ENCODE measurements at places on chromosomes 11 and 22.

DNA sequence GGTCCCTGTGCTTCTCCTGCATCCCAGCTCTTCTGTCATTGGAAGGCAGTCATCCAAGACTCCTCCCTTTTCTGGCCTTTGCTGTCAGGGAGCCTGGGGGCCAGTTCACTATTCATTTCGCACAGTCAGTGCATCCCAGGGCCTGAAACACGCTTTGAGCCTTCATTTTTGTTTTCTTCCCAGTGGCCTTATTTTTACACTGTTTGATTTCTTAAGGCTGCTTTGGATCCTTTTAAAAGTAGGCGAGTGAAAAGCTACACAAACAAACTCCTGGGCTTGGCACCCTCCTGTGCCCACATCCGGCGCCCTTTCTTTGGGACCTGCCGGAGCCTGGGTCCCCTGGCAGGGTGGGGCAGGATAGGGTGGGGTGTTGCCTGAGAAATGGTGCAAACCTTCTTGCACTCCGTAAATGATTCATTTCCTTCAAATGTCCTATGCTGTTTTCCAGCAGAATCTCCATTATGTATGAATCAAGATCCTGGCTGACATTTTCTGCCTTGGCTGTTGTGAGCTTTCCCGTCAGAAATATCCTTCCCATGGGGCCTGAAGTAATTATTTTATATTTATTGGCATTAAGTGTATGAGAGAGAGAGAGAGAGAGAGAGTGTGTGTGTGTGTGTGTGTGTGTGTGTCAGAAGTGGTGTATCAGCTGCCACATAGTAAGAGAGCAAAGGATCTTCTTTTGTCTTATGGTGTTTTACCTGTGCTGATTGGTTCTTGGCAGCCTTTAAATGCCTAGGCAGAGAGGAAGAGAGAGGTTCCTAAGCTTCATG, 45.6 kb downstream of the BCR start:
- DNase-seq = peak; percentile 20

DNA sequence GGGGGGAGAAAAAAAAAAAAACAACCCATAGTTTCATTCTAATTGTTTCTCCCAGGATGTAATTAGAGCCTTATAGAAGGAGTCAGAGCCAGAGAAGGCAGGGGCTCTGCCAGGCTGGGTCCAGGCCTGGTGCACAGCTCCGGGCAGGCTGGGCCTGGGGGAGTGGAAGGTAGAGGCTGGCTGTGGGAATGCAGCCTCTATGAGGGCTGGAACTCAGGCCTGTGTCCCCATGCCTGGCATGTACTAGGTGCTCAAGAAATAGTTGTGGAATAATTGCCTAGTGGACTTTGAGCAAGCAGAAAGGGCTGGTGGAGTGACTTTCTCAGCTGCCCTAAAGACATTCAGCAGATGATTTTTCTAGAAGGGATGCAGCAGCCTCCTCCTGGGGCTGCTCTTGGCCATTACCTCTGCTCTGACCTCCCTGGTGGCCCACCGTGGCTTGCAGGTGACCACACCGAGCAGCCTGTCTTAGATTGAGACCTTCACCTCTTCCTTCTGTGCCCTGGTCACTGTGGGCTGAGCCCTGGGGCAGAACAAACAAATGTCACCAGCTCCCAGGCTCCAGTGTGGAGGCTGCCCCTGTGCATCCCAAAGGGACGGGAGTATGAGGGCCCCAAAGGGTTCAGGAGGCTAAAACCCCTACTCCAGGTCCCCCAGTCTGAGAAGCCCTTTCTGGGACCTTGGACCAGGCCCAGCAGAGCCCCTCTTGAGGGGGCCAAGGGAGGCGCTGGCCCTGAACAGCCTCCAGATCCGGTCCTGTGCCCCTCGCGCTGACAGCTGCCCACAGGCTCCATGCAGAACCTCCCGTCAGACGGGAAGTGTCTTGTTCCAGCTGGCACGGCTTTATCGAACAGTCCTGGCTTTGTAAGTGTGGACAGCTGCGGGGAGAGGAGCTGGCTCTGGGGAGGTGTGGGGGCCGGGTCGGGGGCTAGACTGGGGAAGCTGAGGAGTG, 18.8 kb downstream of the MYEOV start:
- peak; percentile 47 for DNase-seq

DNA sequence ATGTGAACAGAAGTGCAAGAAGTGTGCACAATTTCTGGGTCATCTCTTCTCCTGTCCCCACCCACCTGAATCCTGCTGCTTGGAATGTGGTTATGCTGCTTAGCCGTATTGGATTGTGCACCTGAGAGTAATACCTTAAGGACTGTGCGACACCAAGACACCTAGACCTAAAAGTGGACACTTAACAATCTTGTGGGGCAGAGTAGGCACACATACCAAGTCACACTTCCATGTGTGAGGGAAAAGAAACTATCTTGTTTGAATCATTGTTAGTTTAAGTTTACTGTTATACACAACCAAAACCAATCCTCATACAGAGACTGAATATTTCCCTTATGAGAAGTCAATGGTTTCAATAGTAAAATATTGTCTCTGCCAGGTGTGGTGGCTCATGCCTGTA, 93.7 kb downstream of the CCDC83 start:
- DNase-seq = no peak

- DNase-seq = peak; percentile 82
Observed at GRCh38 chr22:43152357-43153071, 1.2 kb downstream of the TSPO start.

GRCh38 chr11:86511086-86511551, 136.4 kb downstream of the CCDC81 start:
- no peak for DNase-seq

- DNase-seq = peak; percentile 62
Observed at GRCh38 chr11:93020248-93021046, 51.0 kb downstream of the MTNR1B start.

DNA sequence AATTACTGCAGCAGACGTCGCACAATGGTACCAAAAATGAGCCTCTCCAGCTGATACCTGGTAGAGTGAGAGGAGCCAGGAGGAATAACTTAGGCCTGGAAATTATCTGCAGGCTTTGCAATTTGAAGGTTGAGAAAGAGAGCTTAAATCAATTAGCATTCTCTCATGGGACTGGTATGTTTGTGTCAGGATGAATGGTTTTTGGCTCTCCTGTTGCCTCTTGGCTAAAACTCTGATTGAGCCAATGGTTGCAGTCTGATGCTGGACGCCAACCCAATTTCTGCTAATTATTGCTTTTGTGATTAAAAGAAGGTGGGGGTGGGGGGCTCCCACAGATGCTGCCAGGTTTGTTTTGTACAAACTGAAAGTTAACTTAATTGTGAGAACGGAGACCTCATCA, 12.5 kb upstream of the NELL1 start:
- DNase-seq = no peak

DNA sequence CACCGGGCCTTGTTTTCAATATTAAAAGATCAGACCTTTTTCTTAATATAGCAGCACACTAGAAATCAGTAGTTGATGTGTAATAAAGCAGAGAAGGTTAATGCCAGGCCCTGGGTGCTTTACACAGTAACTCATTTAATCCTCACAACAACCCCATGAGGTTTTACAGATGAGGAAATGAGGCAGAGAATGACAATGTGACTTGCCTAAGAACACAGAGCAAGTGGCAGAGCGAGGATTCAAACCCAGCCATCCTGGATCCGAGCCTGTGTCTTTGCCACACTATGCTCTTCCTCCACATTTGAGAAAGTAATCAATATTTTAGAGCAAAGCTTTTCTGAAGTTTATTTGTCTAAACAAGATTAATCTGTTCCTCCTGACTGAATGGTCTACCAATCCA, 7.2 kb downstream of the JAML start:
- DNase-seq = no peak

- peak; percentile 90 for DNase-seq
Observed at GRCh38 chr22:50620593-50621355, 7.2 kb downstream of the ARSA start.

- no peak for DNase-seq
Observed at GRCh38 chr11:28132548-28132947, 24.4 kb downstream of the METTL15 start.

DNA sequence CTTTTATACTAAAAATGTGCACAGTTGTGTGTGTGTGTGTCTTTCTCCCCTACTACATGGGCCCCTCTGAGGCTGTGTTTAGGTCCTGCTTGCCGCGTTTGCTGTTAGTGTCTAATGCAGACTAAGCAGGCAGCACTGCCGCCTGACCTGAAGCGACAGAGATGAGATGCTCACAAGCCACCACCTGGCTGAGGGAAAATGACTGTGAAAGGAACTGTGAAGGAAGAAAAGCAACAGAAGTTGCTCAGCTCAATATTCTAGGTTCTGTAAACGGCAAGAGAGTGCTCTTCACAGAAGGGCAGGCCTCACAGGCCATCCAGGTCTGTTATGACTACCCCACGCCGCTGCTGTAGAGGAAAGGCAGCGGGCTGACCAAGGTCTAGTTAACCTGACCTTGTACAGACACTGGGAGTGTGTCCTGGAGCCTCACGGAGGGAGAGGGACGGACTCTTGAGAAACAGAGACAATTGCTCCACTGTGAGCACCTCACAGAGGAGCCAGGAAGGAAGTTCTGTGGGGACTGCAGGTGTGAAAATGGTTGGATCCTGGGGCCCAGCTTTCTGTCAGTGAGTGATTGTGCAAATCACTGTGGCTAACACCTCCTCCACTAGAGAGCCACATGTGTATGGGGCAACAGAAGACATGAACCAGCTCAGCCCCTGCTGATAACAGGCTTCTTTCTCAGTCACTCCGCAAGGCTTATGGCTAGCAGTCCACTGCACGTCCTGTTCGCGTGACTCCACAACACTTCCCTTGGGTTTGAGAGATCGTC, 31.3 kb upstream of the YPEL1 start:
- DNase-seq = no peak

DNA sequence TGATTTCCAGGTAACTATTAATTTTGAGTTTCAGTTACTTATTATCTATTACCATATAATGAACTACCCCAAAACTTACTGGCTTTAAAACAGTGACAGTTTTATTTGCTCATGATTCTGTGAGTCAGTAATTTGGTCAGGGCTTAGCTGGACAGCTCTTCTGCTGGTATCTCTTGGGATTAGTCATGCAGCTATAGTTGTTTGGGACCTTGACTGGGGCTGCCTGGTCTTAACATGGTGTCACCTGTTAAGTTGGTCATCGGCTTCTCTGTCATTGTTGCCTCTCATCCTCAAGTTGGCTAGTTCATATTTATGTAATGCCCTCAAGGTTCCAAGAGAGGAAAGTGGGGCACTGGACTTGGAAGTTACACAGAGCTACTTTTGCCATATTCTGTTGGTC, 177.5 kb downstream of the TMEM135 start:
- no peak for DNase-seq

- DNase-seq = no peak
Observed at GRCh38 chr11:112584672-112585071, 324.0 kb upstream of the PLET1 start.

- no peak for DNase-seq
Observed at GRCh38 chr22:41314821-41315220, 13.5 kb downstream of the ZC3H7B start.

DNA sequence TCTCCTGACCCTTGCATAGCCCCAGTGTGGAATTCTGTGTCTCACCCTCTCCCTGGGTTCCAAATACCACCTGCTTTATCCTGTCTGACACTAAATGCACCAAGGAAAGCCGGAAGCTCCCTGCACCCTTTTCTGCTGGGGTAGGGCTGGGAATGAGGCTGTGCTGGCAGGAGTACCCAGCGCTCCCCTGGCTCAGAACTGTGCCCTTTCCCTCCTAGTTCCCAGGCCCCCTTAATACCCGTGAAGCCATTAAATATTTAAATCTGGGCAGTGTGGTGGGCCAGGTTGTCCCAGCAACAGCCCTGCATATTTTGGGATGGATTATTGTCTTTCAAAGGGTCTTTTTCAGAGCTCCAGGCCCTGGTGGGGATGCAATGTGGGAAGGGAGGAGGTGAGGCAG, 63.0 kb downstream of the TP53I11 start:
- no peak for DNase-seq

DNA sequence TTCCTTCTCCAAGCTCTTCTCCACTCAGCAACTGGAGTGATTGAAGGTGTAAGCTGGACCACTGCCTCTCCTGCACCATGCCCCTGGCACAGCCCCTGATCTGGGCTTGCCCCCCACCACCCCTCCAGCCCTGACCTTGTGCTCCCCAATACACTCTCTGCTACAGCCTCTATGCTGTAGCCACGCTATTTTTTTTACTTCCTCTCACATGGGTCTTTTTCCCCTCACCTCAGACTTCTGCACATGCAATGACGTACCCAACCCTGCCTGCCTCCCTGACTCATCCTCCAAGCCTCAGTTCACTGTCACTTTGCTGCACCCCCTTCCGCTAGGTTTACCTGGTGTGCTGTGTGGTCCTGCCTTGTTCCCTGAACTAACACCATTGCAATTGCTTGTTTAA, 9.0 kb downstream of the CSNK2A3 start:
- DNase-seq = no peak

- no peak for DNase-seq
Observed at GRCh38 chr11:24093375-24093774, 403.5 kb upstream of the LUZP2 start.

DNA sequence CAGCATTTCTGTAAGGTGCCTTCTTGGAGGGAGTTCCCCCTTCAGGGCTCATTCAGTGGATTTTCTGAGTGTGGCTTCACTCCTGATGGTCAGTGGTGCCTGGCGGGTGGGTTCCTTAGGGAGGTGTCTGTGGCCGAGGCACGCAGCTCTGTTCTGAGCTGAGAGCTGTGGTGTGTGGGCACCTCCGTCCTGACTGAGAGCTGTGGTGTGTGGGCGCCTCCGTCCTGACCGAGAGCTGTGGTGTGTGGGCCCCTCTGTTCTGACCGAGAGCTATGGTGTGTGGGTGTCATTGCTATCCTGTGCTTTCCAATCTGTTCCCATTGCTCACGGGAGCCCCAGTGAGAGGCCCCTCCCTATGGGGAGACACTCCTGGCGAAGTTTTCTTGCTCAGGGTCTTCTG, 39.8 kb downstream of the MUC6 start:
- no peak for DNase-seq

- DNase-seq = no peak
Observed at GRCh38 chr11:68387840-68388239, 72.7 kb upstream of the PPP6R3 start.

GRCh38 chr22:19120829-19121630, 1.2 kb downstream of the DGCR2 start:
- peak; percentile 25 for DNase-seq

GRCh38 chr11:68140496-68141245, 19.5 kb upstream of the CHKA start:
- DNase-seq = no peak

DNA sequence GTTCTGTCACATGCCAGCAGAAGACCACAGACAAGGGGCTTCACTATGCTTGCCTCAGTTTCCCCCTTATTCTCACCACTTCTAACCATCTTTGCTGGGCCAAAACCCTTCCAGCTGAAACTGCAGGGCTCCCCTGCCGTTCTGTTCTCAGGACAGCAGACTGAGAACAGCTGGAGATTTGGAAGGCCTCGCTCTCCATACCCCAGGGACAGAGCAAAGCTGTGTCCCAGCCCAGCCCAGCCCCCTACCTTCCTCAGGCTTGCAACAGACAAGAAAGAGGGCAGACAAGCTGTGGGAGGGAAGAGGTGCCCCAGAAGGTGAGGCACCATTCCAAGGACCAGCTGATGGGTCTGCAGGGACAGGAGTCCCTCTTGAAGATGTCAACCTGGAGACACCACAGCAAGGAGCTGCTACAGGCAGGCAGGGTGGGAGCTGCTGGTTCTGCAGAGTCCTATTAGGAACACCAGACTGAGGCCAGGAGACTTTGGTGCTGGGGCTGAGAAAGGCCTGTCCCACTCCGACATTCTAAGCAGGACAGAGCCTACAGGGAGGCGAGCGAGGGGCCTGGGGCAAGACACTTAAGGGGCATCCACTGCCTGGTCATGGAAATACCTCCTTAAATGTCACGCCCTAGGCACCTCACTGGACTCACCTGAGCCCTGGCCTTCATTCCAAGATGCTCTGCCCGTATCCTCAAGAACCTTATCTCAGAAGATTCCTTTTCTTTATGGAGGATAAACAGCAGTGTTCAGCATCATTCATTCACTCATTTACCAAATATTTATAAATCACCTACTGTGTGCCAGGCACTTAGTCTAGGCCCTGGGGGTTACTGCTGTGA, 6.9 kb downstream of the SCN2B start:
- DNase-seq = no peak
